ENCODE measurements at places on chromosomes 5 and 9. TPM values are rescaled to one million over a fixed set of nuclear protein-coding genes. Genes with fewer than 3 reads are reported as not detected.

DNA sequence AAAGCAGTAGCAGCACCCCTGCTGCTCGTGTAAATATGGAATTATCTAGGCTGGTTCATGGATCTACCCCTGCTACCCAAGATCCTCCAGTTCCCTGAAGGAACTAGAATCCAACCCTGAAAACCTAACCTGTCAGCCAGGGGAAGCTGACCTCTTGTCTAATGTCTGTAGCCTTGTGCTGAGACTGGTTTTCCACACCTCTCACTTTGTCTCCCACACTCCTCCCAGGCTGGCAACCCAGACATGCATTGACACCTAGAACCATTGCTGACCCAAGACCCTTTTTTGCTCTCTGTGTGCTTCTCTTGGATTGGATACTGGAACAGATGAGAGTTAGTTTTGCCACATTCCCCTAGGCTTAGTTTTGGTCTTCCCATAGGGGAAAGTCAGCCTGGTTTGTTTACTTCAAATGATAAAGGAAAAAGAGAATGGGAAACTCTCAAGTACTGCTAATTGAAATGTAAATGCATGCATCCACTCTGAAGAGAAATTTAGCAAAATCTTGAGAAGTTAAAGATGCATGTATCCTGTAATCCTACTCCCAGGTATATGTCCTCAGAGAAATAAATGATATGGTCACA is 36.6 kb upstream of the NR4A3 start:
- no peak for DNase-seq

DNA sequence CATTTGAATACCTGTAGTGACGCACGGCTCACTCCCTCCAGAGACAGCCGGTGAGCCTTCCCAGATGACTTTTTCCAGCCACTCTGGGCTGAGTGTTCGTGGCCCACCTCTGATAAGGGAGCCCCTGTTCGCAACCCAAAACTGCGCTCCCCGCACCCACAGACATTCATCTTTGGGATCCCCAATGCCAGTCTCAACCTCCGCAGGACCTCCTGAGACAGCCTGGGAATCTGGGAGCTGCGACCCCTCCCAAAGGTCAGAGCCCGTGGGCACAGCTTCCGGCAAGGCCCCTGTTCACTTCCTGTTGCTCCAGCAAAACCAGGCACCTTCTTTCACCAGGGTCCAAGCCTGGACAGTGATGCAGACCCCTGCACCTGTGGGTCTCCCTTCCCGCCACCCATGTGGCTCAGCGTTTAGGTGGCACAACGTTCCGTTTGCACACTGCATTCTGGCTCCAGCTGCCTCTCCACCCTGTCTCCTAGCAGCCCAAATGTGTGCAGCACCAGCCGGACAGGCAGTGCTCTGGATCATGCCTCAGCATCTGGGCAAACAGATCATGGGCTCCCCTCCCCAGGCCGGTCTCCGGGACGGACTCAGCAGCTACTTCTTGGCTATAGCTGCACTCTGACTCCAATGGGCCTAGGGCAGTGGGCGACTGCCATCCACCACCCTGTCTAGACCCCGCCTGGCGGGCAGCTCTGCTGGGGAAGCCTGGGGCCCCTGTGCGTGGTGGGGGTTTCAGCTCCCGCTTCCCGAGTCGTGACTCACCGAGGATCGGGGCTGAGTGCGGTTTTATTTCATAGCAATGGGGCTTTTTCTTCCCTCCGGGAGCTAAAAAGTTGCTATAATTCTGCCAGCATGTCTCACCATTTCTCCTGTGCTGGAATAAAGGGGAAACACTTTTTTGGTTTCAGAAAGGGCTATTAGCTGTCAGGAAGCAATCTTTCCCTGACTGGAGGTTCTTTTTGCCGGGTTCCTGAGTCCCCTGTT is 156.0 kb downstream of the OLFM1 start:
- no peak for DNase-seq

- peak; percentile 65 for DNase-seq
Observed at GRCh38 chr9:90301277-90301653, 341.4 kb downstream of the DIRAS2 start.

SLC46A2 gene
- polyA plus RNA-seq = not detected

SPATA31D3 gene
- not detected for polyA plus RNA-seq

DNA sequence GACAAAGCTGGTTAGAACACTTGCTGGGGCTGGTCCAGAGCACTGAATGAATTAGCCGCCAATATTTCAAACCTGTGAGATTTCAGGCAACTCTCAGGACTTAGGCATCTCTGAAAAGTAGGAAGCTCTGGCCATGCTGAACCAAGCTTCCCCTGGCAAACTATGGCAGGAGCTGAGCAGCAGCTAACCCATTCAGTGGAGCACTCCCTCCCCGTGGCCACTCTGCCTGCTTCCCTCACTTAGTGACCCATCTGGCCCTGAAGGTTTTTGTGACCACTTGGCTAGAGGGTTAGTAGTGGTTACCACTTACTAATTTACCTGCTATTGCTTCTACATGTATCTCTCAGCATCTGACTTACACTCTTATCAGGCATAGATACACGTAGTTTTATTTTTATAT is 25.5 kb downstream of the FOXI1 start:
- DNase-seq = no peak

- no peak for DNase-seq
Observed at GRCh38 chr5:78610636-78611035, 37.9 kb downstream of the LHFPL2 start.

OR2V1 gene
- not detected for polyA plus RNA-seq

DNA sequence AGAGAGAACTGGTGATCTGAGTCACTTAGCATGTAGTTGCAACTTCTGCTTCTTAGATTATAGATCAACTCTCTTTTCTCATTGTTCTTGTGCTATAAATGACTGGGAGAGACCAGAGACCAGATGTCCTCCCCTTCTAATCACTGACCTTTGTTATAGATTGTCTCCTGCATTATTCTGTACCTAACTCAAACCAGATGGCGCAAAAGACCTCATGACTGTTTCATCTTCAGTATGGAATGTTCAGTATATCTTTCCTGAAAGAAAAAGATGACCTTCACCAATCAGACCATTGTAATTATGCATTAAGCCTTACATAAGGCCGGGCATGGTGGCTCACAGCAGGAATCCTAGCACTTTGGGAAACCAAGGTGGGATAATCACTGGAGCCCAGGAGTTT is 30.5 kb upstream of the ADAM19 start:
- no peak for DNase-seq

CCL21 gene
- not detected for polyA plus RNA-seq

BTNL8 gene
- not detected for polyA plus RNA-seq

GRCh38 chr9:18982262-18982620 is 50.8 kb downstream of the SAXO1 start:
- no peak for DNase-seq

DNA sequence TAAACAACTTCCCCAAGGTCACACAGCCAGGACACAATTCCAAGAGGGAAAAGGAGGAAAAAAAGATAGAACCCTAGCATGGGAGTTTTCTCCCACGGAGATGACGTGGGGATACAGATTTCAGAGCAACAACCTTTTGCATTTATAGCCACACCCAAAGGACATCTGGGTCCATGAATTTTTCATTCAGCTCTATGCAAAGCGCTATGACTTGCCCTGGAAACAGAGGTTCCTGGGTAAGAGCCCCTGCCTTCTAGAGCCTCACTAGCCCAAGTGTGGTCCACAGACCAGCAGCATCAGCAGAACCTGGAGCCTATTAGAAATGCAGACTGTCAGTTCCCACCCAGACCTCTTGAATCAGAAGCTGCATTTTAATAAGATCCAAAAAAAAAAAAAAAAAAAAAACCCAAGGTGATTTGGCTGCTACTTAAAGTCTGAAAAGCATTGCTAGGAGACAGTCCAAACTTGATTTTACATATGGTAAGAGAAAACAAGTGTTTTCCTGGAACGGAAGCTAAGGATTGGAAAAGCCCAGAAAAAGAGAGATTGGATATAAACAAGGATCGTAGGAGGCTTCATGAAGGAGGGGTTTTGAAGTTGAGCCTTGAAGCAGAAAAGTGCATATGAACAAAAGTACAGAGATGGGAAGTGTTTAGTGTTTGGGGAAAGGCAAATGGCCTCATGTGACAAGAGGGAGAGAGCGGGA is 17.6 kb upstream of the ADAM19 start:
- DNase-seq = no peak

BTNL3 gene
- not detected for polyA plus RNA-seq

DNA sequence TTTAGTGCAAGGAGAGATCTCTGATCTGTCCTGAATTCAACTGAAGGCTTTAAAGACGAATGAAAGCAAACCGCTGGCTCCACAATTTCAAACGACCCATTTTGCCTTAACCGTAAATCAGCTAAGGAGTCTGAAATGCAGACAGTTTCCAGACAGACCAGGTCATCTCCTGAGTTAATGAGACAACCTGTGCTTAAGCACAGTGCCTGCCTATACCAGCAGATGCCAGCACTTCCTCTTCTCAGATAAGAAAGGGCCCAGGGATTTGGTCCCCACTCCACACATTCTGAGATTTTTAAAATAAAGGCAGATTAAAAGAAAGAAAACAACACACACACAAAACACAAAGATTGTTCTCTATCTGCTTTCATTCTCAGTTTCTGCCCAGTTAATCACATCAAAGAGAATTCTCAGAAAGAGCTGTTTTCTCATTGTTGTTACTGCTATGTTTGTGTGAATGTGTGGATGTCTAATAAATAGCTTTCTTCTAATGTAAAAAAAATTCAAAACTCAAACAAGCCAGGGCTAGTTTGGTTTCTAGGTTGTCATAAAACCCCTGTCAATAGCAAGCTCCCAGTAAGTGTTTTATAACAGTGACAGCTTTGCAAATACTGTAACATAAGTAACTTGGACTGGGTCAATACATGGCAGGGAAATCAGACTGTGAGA is 157.7 kb upstream of the SLC24A2 start:
- DNase-seq = no peak

DNA sequence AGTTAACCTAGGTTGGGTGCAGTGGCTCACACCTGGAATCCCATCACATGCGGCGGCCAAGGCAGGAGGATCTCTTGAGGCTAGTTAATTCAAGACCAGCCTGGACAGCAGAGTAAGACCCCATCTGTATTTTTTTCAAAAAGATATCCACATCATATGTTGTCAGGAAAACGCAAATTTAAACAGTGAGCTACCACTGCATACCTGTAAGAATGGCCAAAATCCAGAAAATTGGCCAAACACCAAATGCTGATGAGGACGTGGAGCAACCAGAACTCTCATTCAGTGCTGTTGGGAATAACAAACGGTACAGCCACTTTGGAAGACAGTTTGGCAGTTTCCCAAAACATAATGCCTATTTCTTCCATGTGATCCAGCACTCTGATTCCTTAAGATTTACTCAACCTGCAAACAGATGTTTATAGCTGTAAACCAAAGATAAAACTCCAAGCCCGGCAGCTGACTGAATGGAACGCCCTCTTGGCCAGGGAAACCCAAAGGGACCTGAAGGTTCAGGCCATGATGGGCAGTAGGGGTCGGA is 12.4 kb downstream of the CEL start:
- no peak for DNase-seq

Measured in keratinocyte (primary cell).